Dermis blood vessel endothelial cell (primary cell): ENCODE measurements at places on chromosomes 1 and 21. TPM values are rescaled to one million over a fixed set of nuclear protein-coding genes. Genes with fewer than 3 reads are reported as not detected.

TNNT2 gene
- total RNA-seq: not detected in 2 replicates

STMN1 gene
- 126 and 233 TPM in 2 replicates for total RNA-seq

KRTAP7-1 gene
- not detected in 2 replicates for total RNA-seq

IGFN1 gene
- under 0.01 and 0.05 TPM in 2 replicates for total RNA-seq

SLC16A4 gene
- total RNA-seq: 1.4 and 1.7 TPM in 2 replicates

CAMSAP2 gene
- total RNA-seq: 37.3 and 53.8 TPM in 2 replicates

CYP4Z1 gene
- 0.17 TPM in 1 of 2 replicates, not detected in the other for total RNA-seq

IQGAP3 gene
- total RNA-seq: 7.3 and 37.9 TPM in 2 replicates

SLC45A3 gene
- total RNA-seq: 23.7 and 34.9 TPM in 2 replicates

HMGCL gene
- 52.5 and 59.9 TPM in 2 replicates for total RNA-seq

GRCh38 chr1:105724286-105724685 is 1332.2 kb upstream of the PRMT6 start:
- DNase-seq: no peak

DNA sequence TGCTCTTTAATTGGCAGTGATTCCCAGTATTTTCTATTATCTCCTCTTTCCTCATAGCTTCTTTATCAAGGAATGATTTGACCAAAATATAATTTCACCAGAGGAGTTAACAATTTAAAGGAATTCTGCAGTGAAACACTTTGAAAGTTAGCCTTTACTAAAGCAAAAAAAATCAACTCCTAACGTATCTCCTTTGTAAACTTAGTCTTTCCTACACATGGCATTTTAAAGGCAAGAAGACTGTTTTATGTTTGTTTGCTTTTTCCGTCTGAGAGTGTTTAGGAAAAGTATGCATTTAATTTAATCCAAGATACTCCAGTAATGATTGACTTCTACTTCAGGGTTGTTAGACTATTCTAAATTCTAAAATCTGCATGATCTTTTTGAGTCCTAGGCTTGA is 15.9 kb downstream of the ATP6V1G3 start:
- no peak for DNase-seq

- no peak for DNase-seq
These were observed 35.9 kb upstream of the TMEM52 start for GRCh38 chr1:1954831-1955441.

DNA sequence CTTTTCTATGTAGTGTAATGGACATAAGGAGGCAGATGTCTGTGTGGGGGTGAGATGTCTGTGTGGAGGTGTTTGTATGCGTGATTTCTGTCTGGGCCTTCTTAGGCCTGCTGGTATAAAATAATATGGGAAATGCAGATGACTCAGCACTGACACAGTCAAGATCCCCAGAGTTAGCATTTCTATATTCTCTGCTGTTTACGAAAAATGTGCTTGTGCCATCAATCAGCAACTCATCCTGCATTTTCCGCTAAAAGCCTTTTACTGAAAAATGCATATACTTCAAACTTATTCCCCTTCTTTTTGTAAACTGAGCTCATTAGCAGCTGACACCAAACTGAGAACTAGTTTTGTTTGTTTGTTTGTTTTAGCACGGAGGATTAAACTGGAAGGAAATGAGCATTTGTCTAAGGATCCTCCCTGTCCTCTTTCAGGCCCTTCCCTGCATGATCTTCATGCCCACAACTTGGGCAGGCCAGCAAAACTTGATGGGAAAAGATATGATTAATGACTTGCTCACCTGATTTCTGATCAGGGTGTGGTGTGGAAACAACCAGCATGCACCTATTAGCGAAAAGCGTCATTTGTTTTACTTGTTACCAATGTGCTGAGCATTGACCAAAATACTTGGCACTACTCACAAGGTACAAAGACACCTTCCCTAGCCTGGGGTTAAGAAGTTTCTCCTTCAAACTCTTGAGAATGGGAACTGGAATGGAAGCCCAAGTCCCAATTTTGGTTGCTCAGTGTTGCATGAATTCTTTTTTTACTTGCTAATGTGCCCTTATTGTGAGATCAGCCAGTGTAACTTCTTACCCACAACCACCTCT is 77.4 kb downstream of the NDUFS5 start:
- DNase-seq: peak; percentile 66

- no peak for DNase-seq
These were observed 285.6 kb downstream of the CACNA1E start for GRCh38 chr1:181768930-181769280.

DNA sequence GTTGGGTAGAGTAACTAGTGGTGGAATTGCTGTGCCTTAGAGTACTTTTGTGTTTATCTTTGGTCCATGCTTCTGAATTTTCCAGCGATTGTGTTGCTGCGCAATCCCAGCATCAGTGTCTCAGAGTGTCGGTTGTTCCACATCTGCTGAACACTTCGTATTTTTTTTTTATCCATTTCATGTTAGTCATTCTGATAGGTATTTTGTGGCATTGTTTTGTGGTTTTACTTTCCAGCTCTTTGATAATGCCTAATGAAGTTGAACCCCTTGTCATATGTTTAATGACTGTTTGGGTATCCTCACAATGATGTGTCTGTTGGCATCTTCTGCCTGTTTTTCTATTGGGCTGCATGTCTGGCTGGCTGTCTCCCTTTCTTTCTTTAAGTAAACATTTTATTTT is 13.6 kb downstream of the TUFT1 start:
- no peak for DNase-seq

DNA sequence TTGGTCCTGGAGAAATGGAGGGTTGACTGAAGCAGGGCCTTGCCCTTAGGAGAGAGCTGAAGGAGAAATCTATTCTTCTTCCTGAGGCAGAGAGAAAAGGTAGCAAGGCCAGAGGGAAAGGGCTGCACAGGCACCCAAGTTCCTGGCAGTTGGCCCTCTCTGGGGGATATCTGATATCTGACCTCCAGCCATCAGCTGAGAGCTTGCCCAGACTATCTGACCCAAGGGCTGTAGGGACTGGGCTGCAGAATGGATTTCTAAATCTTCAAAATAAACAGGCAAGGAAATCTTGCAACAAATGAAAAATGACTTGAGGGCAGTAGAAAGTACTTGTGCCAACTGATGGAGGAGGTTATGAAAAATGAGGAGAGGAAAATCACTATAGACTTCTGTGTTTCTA is 498 bp upstream of the CLCA2 start:
- no peak for DNase-seq

GRCh38 chr1:115286431-115287205 is 51.4 kb downstream of the NGF start:
- DNase-seq: no peak

- peak; percentile 53 for DNase-seq
These were observed 118.6 kb downstream of the LRIG2 start for GRCh38 chr1:113191579-113192076.

- DNase-seq: peak; percentile 73
These were observed 60.8 kb downstream of the FASLG start for GRCh38 chr1:172719694-172720138.

- no peak for DNase-seq
These were observed 109.0 kb upstream of the ETV3 start for GRCh38 chr1:157247005-157247763.

DNA sequence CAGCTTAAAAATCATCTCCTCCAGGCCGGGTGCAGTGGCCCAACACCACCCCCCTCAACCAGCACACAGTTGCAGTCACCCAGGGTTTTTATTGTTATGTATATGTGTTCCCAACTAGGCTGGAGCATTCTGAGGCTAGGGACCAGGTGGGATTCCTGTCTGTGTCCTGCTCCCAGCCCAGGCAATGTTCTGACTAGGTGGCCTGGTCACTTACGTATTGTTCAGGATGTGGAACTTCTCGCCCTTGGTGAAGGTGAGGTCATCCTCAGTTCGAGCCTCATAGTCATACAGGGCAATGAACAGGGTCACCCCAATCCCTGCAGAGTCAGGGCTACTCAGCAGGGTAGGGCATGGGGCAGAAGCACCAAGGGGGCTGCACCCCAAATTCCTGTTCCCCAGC is 12.2 kb downstream of the FGR start:
- DNase-seq: no peak

DNA sequence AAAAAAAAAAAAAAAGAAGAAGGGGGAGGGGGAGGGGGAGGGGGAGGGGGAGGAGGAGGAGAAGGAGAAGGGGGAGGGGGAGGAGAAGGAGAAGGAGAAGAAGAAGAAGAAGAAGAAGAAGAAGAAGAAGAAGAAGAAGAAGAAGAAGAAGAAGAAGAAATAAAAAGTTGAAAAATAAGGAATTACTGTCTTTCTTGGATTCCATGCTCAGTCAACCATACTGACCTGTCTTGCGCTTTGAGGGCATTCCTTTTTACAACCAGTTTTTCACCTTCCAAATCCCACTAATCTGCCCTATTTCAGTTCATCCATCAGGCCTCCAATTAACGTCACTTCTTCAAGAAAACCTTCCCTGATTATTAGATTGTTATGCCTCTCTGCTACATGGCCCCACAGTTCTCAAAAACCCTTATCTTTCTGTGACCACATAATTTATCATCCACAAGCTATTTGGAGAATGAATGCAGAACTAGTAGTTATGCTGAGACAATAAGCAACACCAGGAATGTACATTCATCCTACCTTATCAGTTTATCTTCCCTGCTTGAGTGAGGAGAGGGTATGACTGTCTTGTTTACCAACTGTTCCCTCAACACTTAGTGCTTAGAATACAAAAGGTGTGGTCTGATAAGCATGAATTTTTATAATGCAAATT is 57.5 kb upstream of the GUCA2A start:
- DNase-seq: no peak
